ENCODE measurements at places on chromosomes 7 and 10.

DNA sequence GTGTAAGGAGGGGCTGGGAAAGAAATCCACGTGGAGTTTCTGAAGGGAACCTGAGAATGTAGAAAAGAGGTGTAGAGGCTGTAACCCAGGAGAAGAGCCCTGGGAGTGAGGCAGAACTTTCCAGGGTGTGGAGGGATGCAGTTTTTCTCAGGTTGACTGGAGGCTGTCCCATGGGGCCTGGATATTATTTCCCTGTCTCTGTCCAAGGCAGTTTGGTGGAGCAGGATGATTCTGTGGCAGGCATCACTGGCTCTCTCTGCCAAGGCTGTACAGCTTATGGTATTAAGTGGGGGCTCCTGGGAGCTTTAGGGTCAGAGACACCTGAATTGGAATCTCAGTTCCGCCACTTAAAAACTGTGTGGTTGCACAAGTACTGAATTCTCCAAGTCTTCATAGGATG is 81.6 kb downstream of the CHN2 start:
- no peak for DNase-seq

GRCh38 chr10:4373098-4373497 is 452.9 kb upstream of the AKR1E2 start:
- no peak for DNase-seq

DNA sequence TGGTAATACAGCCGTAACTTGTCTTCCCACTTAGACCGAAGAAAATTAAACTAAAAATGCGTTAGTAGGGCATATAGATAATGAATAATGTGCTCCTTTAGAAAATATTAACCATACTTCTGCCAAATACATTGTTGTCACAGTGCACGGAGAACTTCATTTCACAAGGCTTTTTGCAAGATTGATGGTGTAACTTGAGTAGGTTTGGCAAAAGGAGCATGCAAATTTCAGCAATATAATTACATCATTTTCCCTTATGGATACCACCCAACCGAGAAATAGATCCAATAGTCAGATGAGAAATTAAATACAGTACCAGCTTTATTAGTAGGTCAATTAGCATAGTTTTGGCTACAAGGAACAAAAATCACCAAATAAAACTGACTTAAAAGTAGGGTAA is 792.6 kb upstream of the C7orf33 start:
- DNase-seq = no peak

- no peak for DNase-seq
These were observed 76.8 kb upstream of the LRRN3 start for GRCh38 chr7:111014079-111014478.

DNA sequence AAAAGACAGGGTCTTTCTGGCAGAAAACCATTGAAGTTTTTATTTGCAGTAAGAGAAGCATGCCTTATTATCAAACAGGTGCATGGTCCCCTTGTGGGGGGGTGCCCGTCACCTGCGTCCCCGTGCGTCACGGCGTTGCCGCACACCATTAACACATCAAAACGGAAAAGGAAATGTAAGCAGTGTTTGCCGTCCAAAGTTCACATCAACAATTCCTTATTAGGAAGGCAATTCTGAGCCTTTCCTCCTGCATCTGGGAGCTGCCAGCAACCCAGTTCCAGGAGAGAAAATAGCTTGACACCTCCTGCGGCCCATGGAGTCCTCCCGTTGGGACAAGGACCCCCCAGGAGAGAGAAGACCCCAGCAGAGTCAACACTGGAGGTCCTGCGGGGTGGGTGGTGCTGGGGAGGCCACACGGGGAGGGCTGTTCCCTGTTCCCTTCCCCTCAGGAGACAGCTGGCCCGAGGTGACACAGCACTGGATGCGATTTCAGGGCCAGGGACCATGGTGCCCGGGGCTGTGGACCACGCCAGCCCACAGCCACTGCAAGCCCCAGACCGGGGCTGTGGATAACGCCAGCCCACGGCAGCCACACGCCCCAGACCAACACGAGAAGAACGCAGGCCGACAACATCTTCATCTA is 39.5 kb downstream of the DIP2C start:
- DNase-seq = no peak

- no peak for DNase-seq
These were observed 863 bp downstream of the CCNY start for GRCh38 chr10:35336921-35337823.

DNA sequence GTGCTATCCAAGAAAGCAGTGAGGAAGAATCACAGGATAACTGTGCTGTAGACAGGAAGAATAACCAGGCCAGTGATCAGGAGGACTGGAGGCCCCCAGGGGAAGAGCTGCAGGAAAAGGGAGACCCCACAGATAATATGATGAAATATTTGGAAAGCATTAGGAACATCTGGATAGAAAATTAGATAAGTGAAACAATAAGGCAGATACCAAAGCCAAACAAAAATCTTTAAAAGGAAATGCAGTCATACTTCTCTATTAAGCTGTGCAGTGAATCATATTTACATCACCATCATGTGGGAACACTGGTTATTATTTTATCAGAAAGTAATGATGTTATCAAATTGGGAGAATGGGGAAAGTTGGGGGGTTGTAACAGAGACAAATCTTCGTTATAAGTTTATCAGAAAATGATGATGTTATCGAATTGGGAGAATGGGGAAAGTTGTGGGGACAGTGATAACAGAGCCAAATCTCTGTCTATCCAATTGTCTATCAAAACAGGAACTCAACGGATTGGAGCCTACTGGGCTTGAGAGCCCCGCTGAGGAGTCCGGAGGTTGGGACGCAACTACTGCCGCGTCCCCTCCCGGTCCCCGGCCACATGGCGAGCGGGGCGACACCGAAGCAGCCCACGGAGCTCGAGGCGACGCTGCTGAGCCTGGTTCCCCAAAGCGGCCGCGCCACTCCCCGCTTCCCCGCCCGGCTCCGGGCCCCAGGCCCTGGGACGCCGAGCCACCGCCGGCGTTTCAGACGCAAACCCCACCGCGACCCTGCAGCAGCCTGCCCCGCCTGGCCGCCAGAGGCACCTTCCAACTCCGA is 14.0 kb upstream of the RALA start:
- no peak for DNase-seq

GRCh38 chr7:133746847-133747246 is 380.3 kb upstream of the LRGUK start:
- no peak for DNase-seq

DNA sequence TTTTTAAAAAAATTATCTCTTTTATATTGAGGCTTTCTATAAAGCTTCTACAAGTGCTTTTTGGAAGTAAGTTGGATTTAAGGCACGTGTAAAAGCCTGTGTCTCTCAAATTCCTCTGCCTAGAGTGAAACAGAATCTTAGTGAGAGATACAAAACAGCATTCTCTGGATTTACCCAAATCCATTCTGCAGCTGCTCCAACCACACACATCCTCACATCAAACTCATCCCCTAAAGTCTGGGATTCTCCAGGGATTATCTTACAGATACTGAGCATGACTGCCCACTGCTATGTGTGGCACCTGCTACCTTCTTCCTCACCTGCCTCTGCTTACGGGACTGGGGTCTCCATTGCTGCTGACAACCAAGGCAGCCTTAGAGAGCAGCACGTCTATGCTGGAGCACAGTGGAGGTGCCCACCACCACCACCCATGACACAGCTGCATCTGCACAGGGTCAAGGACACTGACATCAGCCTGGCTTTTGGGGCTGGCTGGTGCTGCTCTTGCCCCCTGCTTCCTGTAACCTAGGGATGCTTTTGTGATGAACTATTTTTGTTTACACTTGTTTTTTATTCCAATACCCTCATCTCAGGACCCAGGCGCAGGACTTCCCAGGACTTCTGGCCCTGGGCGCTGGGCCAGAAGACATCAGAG is 139.2 kb upstream of the NAMPT start:
- DNase-seq = no peak

- no peak for DNase-seq
These were observed 111.8 kb downstream of the OAT start for GRCh38 chr10:124306922-124307371.

- no peak for DNase-seq
These were observed 95.0 kb downstream of the PAXIP1 start for GRCh38 chr7:154907651-154908620.

GRCh38 chr7:10767771-10768170 is 205.9 kb upstream of the PHF14 start:
- no peak for DNase-seq

DNA sequence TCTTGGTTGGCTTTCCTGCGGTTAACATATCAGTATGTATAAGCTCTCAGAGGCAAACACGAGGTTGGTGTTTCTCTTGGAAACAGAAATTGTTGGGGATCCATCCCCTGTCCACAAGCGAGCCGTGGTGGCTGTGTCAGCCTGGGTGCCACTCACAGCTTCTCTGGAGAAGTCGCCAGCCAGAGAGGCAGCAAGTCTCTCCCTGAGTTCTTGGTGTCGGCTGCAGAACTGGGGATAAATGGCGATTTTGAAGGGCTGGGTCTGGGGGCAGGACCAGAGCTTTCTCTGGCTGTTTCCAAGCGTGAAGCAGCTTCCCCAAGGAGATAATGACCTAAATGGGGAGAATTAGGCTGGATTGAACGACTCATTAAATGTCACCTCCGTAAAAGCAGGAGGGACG is 335.3 kb downstream of the GLRX3 start:
- DNase-seq = no peak

DNA sequence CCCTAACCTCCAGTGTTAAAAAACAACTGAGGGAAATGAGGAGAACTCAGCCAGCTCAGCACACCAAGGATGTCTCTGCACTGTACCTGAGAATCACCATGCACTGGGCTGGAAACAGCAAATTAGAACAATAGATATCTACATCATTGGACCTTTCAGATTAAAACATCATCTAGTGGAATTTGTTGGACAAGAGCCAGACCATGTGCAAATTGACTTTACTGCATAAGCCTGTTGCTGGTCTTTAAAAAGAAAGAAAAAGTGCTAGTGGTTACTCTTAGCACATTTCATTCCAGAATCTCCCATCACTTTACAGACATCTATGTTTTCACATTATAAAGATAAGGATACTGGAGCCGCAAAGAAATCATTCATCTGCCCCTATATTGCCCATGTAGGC is 75.4 kb downstream of the FGFR2 start:
- DNase-seq = no peak

DNA sequence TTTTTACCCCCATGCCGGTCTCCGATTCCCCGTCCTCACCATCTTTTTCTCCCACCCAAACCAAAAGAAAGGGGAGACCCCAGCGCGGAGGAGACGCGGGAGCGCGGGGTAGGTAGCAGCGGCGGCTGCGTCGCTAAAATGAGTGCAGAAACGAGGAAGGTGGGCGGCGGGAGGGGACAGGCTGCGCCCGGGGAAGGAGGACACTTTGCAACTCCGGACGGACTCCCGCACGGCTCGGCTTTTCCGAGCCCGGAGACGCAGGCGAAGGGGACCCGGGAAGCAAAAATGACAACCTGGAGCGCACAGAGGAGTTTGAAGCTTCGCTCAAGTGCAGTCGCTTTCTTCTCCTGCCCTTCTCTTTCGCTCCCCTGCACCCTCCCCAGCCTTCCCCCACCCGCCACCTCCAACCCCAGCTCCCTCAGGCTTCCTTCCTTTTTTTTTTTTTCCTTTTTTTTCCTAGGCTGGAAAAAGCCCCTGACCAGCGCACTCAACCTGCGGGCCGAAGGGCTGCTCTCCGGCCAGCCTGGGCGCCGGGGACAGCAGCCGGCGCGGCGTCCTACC is 453 bp downstream of the SFMBT2 start:
- DNase-seq = no peak

DNA sequence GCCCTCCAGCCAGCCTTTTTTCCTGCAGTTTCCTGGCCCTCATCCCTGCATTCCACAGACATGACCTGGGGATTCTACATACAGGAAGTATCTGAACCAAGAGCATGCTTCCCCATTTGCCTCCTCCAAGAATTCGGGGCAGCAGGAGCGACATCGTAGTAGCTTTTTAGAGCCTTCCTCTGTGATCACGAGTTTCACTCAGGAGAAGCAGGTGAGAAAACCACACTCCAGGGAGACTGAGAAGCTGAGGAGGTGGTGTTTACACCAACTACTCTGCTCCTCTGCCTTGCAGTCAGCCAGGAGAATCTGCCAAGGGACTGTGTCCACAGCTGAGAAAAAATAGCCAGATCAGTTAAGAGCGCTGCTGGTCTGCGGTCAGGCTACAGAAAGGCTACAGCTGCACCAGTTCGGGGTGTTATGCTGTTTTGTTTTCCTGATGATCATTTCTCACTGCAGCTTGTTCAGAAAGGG is 54.1 kb downstream of the HSPA12A start:
- no peak for DNase-seq

DNA sequence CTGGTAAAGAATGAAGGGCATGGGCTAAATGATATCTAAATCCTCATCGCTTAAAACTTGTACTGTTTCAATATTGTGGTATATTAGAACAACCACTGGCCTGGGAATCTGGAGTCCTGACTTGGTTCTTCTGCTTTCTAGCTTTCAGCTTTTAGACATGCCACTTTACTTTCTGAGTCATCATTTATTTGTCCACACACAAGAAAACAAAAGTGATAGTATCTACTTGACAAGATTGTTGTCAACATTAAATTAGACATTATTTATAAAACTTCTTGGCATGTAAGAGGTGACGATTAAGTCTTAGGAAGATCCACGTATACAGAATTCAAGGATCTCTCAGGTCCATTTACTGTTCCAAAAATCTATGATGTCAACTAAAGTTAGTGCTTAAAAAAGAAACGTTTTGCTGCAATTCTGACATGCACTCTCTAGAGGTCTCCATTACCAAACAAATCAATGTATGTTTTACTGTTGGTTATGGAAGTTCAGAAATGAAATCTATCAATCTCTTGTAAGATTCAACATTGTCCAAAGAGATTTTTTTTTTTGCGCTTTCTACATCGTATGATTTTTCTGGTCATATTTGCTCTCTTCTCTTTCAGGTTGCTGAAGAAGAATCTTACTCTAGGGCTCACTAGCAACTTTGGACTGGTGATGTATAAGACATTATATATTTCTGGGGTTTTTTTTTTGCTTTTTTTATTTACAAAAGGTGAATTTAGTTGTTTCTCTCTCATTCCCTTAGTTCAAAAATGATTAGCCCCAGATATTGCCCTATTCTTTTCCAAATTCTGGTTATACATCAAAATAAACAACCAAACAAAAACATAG is 53.6 kb upstream of the DYNC1I1 start:
- no peak for DNase-seq

- DNase-seq = peak; percentile 39
These were observed 552.9 kb downstream of the ARL4A start for GRCh38 chr7:13240349-13240748.

- no peak for DNase-seq
These were observed 186.5 kb upstream of the SEMA3E start for GRCh38 chr7:83835424-83835823.

DNA sequence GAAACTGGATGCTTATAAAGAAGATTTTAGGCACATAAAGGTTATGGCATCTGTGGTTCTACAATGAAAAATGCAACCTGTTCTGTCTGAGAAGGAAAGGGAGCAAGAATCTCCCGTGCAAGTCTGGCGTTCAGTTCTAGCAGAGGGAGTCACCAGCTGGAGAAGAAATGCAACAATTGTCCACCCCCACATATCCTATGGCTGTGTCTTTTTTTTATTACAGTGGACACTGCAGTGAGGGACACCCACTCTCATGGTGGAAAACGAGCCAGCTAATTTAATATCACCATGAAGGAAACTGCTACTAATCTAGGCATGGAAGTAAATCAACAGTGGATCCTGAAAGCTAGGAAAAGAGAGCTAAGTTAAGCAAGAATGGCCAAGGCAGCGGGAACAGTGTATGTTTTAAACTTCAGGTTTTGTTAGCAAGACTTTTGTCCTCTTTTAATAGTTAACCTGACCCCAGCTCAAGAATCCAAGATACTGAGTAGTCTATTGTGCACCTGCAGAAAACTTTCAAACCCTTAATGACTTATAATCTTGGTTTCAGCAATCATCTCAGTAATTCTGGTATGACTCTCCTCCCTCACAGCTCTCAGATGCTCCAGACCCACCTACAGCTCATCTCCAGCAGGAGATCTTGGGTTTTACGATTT is 149.3 kb downstream of the FGFR2 start:
- DNase-seq = no peak

All from NT2/D1 (cell line).